ENCODE measurements at places on chromosomes 5 and 9.

DNA sequence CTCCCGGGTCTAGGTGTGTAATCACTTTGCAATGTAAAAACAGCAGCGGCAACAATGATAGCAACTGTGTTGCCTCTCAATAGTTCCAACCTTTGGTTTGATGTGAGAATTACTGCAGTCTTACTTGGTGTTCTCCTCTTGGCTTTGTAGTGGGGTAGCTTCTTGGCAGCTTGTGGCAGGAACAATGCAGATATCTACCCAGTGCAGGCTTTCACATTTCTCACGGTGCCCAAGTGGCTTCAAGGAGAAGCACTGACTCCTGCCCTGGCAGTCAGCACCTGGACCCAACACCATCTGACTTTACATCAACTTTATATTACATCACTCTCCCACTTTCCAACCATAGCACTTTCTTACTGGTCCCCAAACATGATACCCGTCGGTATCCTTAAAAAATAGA, 28.4 kb upstream of the TIFAB start:
- no peak for DNase-seq

DNA sequence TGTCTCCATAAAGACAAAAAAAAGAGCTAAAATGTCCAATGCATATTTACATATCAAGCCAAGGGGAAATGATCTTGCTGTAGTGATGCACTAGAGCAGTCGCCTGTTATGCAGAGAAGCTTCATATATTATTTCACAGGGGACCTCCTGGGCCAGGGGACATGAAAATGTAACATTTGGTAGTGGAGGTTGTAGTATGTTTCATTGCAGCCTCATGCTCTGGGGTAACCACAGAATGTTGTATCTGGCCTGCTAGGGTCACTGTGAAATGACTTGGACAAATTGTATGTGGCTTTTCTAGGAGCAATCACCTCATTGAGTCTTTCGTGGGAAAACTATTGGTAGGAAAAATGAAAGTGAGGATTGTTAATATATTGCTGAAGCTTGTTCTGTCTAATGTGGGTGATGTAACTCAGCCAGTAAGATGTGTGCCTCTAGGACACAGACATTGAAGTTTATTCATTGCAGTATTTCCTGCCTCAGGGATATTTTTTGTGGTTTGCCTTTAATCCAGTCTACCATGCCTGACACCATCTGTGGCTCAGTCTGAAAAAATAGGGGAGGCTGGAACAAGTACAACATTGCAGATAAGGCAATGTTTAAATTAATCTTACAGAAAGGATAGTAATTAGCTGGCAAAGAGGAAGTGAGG, 430.8 kb upstream of the TNC start:
- no peak for DNase-seq

GRCh38 chr9:126424511-126424910, 97.9 kb downstream of the MVB12B start:
- no peak for DNase-seq

DNA sequence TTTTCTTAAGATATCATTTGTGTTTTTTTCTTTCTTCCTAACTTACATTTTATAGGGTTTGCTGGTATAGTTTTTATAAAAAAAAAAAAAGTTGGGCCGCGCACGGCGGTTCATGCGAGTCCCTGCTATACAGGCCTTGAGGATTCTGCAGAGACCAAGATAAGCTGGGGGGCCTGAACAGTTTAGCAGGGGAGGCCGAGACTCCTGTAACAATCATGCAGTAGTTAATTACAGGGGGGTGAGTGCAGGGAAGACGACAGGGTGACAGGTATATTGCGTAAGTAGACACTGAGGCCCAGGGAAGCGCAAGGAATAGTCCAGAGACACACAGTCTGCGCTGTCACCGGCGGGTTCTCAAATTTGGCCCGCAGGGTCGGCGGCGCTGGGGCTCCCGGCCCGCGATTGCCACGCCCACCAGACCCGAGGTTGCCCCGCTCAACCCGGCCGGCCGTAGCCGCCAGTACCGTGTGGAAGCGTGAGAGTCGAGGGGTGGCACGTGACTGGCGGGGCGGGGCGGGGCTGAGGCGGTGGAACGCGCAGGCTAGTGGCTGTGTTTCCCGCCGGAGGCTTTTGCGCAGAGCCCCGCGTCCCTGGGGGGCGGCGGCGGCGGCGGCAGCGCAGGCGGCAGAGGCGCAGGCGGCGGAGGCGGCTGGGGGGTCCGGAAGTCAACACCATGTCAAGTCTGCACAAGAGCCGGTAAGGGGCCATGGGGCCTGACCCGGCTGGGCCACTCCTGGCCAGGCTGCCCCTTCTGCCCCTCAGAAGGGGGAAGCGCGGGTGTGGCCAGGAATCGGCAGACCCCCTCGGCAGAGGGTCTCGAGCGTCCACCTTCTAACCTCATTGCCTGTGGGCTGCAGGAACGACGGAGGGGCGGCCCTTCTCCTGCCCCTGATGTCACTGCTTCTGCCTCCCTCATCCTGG, at the start of gene TBC1D13:
Gene TBC1D13, plus strand, starts transcription at position 573 of the 921 bp plus-strand sequence. Its CDS starts 101 bp downstream, at position 674.
- DNase-seq, result peak; percentile 77

DNA sequence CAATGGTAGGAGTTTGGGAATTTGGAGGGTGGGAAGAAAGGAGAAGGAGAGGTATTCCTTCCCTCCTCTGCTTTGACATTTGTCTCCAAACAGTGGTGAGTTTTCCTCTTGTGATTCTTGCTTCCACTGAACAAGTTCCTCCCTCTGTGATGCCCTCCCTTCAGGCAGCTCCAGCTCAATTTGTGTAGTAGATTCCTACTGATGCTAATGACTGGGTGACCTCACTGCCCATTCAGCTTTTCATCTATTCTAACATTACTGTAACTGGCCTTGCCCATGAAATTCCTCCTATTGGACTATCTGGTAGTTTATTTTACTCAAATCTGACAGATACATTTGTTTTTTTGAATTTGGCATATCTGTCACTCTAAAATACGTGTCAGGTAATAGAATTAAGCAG, 121.4 kb downstream of the NFIB start:
- no peak for DNase-seq

GRCh38 chr5:32320576-32320975, 7.8 kb upstream of the MTMR12 start:
- no peak for DNase-seq

DNA sequence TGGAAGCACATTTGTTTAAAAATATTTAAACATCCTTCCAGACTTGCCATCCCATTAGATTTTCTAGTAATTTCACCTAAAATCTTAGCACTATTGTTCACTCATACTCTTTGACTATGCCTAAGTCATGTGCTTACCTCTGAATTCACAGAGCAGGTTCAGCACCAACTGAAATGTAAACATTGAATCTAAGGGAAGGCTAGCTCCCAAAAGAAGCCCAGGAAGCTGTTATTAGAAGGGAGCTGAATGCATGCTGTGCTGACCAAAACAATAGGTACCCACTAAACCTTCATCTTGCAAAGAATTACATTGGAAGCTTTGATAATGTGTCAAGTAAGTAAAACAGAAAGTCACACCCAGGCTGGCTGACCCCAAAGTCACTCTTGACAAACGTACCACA, 571.3 kb downstream of the GABRG2 start:
- DNase-seq, result no peak

DNA sequence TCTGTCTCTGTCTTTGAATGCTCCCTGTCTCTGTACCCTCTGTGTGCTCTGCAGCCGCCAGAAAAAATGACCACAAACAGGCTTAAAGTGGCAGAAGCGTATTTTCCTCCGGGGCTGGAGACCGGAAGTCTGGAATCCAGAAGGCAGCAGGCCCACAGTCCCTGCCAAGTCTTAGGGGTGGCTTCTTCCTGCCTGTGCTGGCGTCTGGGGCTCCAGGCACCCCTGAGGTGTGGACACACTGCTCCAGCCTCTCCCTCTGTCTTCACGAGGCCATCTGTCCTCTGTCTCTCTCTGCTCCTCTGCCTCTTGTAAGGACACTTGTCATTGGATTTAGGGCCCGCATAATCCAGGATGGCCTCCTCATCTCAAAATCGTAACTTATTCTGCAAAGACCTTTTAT, 298.4 kb upstream of the IRX4 start:
- DNase-seq, result no peak

GRCh38 chr9:92055624-92056023, 59.6 kb downstream of the SPTLC1 start:
- no peak for DNase-seq

DNA sequence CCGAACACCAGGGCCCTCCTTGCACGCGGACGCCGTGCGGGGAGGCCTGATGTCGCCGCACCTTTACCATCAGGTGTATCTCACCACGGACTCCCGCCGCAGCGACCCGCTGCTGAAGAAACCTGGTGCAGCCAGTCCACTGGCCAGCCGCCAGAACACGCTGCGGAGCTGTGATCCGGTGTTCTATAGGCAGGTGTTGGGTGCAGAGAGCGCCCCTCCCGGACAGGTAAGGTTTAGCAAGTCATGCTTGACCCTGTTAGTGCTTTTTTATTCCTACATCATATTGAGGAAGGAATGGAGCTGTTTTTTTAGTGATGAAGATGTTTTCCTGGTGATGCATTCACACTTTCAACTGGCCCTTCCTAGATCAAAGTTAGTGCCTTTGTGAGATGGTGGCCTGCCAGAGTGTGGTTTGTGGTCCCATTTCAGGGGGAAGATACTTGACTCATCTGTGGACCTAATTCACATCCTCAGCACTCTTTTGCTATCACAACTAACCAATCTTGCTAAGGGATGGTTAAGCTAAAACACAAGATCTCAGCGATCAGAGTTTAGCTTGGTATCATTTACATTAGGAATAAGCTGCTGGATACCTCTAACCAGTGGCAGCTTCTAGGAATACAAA, 2.7 kb downstream of the PCDHGC3 start:
- DNase-seq, result no peak

GRCh38 chr5:40045429-40045828, 620.6 kb upstream of the DAB2 start:
- no peak for DNase-seq

- no peak for DNase-seq
Observed at GRCh38 chr5:89560696-89561095, 677.7 kb upstream of the MEF2C start.

DNA sequence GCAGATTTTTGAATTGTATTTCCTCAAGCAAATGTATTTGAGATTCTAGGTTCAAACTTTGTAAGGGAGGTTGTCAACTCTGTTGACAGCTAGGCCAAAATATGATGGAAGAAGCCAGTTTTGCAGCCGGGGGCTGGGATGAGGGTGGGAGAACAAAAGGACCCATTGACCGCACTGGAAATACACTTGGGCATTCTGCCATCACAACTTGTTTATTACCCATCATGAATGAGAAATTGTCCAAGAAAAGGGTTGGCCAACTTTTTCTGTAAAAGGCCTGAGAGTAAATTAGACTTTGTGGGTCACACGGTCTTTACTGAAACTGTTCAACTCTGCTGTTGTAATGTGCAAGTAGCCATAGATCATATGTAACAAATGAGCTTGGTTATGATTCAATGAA, 221.3 kb upstream of the KLF9 start:
- no peak for DNase-seq

GRCh38 chr9:14652729-14653377, 40.4 kb downstream of the ZDHHC21 start:
- peak; percentile 71 for DNase-seq

DNA sequence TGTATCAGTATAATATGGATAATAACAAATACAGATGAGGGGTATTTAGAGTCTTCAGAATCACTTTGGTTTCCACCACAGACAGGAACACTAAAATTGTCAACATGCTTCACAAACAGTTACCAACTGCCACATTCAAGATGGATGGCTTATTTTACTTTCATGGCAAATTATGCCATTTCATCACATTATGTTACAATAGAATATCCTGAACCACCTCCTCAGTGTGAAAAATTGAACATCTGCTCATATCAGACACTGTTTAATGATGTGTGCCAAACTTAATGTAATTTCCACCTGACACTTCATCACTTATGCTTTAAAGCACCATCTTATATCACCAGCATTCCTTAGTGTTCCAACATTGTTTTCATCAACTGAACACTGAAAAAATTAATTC, 357.4 kb downstream of the KCNN2 start:
- no peak for DNase-seq

DNA sequence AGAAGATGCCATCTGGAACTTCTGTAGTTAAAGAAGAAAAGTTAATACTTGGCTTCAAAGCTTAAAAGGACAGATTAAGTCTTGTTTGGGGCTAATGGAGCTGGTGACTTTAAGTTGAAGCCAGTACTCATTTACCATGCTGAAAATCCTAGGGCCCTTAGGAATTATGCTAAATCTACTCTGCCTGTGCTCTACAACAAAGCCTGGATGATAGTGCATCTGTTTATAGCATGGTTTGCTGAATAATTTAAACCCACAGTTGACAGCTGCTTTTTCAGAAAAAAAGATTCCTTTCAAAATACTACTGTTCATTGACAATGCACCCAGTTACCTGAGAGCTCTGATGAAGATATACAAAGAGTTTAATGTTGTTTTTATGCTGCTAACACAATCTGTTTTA, 393.5 kb downstream of the MAT2B start:
- DNase-seq, result no peak

GRCh38 chr9:18942801-18943200, 90.2 kb downstream of the SAXO1 start:
- DNase-seq, result no peak

DNA sequence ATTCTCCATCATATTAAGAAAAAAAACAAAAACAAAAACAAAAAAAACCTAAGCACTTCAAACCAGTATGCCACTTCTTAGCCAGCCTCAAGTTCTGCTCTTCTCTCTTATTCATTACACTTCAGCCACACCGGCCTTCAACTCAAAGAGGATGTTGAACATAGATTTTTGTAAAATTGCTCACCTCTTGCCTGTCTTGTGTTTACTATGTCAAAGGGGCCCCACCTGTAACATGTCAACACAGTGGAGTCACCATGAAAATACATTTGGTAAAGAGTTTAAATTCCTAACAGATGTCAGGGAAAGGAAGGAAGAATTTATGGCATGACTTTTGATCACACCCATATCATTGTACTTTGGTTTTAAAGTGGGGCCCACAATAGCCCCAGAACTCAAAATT, 121.1 kb upstream of the GHR start:
- no peak for DNase-seq

DNA sequence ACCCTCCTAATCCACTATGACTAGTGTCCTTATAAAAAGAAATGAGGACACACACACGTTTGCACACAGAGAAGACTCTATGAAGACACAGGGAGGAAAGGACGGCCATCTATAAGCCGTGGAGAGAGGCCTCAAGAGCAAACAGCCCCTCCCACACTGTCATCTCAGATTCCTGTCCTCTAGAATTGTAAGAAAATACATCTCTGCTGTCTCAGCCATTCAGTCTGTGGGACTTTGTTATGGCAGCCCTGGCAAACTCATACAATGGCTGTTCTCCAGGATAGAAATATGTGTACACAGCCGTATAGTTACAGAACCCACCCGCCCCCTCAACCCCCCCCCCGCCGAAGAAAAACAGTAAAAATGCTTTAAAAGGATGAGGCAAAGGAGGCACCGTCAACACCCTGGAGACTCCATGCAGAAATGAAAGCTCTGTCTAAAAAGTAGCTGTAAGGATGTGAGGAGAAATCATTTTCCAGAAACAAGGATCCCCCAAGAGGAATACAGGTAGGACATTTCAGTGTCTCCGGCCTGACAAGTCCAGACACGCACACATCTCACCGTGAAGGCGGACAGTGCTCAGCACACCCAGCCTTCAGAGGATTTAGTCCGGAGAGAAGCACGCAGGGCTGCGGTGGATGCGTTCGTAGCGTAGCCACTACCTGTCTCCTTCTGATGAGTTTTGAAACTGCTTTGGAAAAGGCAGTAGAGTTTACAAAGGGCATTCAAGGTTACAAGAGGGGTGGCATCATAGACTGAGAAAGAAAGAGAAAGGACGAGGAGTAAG, 110.8 kb upstream of the ERCC6L2 start:
- DNase-seq, result no peak
